ENCODE measurements at places on chromosomes 12 and 14.

GRCh38 chr12:28742791-28743190, 406.3 kb upstream of the FAR2 start:
- ATAC-seq = no peak

DNA sequence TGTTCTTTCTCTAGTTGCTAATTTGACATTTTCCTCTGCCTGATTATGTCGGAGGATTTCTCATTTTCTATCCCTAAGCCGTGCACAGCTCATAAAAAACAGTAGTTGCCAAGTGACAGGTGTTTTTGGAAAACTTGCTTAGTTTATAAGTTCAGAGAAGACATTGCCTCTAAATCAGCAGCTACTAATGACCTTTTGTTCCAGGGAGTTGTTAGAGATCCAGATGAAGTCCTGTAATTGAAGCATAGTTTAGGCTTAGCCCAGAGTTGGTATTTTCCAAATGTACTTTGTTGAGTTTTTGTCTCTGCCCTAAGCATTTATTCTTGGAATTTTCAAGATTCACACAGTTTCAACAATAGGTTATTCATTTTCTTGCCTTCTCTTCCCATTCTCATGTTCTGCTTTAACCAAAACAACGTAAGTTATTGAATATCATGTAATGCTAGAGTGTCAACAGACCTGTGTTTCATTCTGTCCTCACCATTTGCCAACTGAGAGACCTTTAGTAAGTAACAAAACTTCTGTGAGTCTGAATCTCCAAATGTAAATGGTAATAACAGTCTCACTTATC, 110.0 kb upstream of the SLCO1C1 start:
- no peak for ATAC-seq

DNA sequence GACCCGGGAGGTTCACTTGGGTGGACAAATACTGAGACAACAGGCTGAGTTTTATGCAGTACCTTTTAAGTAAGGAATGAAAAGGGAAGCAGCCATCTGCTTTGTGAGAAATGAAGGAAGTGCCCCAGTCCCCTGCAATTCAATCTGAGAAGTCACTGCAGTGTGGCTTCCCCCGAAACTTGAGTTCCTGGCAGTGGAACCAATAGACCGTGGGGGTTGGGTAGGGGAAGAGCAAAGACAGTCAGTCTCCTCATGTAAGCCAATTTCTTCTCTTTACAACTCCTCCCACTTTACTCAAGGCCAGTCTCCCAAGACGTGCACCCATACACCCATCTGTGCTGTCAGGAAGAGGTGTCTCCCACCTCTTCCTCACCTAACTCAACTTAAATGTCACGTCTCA, 206.5 kb downstream of the BCAT1 start:
- ATAC-seq = peak; percentile 95

DNA sequence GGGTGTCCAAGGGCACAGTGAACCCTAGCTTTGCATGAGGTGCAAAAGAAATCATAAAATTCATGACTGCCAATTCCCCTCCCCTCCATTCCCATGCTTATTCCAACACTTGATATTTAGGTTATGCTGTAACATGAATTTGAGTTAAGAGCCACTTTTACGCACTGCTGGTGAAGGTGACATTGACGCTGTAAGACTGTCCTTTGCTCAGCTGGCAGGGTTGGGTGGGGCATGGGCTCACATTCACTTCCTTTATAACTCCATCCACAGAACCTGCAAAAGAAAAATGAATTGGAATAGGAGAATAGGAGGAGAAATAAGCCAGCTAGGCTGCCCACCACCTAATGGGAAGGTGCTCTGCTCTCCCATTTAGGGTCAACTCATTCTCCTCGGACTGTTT, 6.9 kb downstream of the NPC2 start:
- ATAC-seq = no peak

DNA sequence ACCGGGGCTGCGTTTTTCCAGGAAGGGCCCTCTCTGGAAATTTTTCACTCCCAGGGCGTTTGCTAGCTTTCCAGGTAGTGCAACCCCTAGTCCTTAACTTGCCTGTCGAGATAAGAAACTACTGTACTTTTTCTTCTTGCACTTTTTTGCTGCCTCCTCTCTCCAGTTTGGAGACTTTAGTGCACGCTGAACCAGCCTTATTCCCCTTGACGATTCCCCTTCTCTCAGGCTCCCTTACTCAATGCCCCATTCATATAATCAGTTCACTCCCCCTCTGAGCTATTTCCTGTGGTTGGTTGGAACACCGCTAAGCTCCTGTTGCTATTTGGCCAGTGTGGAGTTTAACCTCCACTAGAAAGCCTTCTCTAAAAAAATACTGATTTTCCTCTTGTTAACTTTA, 682 bp downstream of the CREBL2 start:
- ATAC-seq = no peak

- no peak for ATAC-seq
Measured at GRCh38 chr12:96520767-96521166, 31.4 kb downstream of the CFAP54 start.
